Ammon's horn (tissue), 1 donor: ENCODE measurements at places on chromosomes 1 and 21.

GRCh38 chr1:156553860-156554485 lies 18.4 kb downstream of the IQGAP3 start:
- no peak for DNase-seq

- DNase-seq: no peak
Observed at GRCh38 chr1:174289644-174290310, 130.5 kb downstream of the RABGAP1L start.

GRCh38 chr1:46691997-46692790 lies 20.5 kb downstream of the TEX38 start:
- peak; percentile 39 for DNase-seq

GRCh38 chr21:14686466-14687267 lies 140.6 kb upstream of the SAMSN1 start:
- peak; percentile 44 for DNase-seq

GRCh38 chr1:184695023-184695422 lies 59.6 kb downstream of the EDEM3 start:
- DNase-seq: no peak

- no peak for DNase-seq
Observed at GRCh38 chr1:236002572-236002971, 62.3 kb downstream of the NID1 start.

DNA sequence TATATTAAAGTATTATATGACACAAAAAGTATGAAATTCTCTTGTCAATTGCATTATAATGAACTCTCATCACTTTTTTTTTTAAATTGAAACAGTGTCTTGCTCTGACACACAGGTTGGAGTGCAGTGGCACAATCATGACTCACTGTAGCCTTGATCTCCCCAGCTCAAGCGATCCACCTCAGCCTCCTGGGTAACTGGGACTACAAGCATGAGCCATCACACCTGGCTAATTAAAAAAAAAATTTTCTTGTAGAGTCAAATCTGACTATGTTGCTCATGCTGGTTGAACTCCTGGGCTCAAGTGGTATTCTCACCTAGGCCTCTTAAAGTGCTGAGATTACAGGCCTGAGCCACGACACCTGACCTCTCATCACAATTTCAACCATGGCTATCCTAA lies 259.3 kb downstream of the S1PR1 start:
- no peak for DNase-seq
